ENCODE measurements at places on chromosomes 7 and 10.

GRCh38 chr10:12812571-12812970 is 188.9 kb downstream of the CCDC3 start:
- DNase-seq = no peak

DNA sequence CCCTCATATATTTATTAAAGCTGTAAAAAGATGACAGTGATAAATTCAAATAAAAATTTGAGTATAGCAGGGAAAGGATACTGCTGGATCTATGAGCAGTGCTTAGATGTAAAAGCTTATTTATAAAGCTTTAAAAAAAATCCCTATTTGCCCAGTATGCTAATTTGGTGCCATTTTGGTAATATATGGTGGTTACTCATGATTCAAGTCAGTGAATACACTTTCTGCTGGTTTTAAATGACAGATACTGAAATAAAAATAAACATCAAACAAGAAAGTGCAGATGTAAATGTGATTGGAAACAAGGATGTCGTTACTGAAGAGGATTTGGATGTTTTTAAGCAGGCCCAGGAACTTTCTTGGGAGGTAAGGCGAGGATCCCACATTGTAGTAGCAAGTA is 134.4 kb upstream of the SAMD8 start:
- DNase-seq = no peak

- no peak for DNase-seq
These were observed 6.6 kb downstream of the TTYH3 start for GRCh38 chr7:2638224-2638991.

GRCh38 chr10:74642901-74643595 is 183.4 kb upstream of the KAT6B start:
- no peak for DNase-seq

- no peak for DNase-seq
These were observed 165.8 kb downstream of the UBE2H start for GRCh38 chr7:129786825-129787563.

DNA sequence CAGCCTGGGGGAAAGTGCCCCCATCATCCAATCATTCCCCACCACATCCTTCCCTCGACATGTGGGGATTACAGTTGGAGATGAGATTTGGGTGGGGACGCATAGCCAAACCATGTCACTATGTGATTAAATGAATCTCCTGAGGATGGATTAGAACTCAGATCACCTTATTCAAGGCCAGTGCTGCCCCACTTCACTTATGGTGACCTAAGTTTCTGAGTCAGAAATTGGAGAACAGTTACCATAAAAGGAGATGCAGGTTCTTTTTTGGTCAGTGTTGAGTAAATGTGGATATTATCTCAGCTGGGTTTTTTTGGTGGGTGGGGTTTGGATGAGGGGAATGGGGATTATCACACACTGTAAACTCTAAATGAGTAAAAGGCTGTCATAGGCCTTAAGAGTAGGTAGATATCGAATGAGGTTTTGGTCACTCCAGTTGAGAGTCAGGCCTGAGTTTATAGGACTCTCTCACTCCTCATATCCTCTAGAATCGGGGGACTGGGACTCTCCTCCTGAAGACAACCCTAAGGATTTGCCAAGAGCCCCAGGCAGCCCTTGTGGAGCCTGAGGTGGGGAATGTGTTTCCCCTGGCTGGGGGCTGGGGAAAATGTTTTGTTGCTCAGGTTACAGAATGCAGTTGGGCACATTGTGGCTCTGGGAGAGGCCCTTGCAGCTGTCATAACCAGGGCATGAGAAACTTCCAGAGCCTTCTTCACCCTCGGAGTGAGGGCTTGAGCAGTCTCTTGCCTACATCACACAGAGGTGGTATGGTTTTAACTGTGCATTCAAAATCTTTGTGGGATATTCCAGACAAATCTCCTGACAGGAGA is 213.0 kb downstream of the BAMBI start:
- DNase-seq = no peak

DNA sequence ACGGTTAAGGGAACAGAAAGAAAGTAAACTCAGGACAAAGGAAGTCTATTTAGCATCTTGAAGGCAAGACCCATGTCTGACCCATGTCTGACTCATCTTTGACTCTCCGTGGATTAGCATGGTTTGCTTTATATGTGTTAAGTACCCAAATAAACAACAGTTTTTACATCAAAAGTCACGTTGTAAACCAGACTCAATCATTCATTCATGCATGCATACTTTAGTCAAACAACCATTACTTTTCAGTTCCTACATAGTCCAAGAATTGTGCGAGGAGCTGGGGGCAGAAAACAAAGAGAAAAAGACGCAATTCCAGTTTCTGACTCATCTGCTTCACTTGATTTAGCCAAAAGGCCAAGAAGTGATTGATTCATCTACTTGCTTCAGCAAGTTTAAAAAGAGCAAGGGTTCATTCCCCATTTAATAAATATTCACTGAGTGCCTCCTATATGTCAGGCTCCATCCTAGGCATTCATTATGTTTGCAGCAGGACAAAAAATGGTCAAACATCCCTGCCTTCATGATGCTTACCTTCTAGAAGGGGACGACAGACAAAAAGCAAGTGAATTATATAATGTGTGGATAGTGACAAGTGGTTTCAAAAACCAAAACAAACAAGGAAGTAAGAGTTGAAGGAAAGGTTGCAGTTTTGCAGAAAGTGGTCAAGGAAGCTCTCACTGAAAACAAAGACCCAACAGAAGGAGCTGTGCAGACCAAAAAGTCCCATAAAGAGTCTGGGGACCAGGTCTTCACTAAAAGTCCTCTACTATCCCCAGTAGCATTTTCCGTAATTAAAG is 116.2 kb downstream of the FAM107B start:
- peak; percentile 50 for DNase-seq

DNA sequence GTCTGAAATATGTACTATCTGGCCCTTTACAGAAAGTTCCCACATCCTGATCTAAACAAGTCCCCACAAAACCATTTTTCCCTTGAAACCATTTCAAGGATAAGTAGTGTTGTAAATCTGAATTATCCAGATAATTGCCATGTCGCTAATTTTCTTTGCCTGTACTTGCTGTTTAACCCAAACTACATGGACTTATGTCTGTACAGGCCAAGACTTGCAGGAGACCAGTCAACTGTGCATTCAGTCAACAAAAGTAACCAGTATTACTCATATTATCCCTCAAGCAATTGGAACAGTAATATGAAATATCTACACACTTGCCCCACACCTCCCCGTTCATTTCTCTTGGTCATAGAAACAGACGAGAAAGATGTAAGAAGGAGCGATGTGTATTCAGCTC is 347.8 kb upstream of the NFE2L3 start:
- DNase-seq = no peak

DNA sequence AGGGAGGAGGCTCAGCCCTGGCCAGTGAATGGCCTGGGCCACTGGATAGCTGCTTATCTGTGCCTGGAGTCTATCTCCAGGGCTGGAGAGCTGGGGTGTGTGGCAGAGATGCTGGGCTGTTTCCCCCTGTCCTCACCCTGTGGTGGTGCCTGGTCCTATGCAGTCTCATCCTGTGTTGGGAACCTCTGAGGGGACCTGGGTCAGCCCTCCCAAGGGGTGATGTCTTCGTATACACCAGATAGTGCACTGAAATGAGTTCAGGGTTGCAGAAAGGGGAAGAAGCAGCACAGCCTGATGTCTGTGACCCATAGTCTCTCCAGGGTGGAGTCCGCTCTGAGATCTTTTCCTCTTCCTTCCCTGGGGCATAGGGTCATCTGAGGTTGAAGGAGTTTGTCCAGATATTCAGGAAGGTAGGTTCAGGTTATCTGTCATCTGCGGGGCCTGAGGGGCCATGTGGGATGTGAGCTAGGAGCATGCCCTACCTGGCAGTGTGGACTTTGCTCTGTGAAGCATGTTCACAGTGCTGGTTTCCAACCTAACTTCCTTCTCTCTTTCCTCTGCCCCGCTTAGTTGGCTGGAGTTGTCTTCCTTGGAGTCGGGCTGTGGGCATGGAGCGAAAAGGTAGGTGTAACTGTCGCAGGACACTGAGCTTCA is 33.4 kb upstream of the SH2D4B start:
- DNase-seq = no peak

- DNase-seq = no peak
These were observed 258.1 kb downstream of the KLF6 start for GRCh38 chr10:3526727-3527501.

GRCh38 chr10:70328018-70328417 is 44.2 kb upstream of the NPFFR1 start:
- DNase-seq = no peak

- no peak for DNase-seq
These were observed 142.8 kb downstream of the ADK start for GRCh38 chr10:74293686-74294371.

DNA sequence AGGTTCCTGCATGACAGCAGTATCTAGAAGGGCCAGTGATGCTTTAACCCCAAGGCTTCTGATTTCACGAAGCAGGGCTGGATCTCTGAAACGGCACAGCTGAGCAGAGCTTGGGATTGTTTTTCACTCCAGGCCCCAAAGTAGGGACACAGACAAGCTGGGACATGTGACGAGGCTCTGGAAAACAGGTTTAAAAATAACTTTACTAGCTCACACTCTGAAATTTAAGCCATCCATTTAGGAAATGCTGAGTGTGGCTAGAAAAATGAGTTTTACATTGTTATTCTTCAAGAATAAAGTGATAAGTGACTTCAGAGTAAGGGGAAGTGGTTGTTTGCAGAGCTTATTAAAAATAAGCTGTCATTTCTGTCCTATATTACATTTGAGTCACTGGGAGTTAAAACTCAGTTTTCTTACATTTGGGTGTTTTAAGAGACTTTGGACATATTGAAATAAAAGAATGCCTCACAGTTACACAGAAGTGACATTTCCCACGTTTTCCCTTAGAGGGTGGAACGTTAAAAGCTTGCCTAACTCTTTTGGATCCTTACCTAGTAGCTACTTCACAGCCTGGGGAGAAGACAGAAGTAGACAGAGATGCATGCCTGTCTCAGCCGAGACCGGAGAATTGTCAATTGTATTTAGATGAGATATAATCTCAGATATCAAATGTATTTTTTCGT is 107.8 kb downstream of the GALNT17 start:
- DNase-seq = no peak

- no peak for DNase-seq
These were observed 711.5 kb upstream of the C7orf33 start for GRCh38 chr7:147878912-147879661.

- no peak for DNase-seq
These were observed 243.9 kb downstream of the ETV1 start for GRCh38 chr7:13745530-13745929.

DNA sequence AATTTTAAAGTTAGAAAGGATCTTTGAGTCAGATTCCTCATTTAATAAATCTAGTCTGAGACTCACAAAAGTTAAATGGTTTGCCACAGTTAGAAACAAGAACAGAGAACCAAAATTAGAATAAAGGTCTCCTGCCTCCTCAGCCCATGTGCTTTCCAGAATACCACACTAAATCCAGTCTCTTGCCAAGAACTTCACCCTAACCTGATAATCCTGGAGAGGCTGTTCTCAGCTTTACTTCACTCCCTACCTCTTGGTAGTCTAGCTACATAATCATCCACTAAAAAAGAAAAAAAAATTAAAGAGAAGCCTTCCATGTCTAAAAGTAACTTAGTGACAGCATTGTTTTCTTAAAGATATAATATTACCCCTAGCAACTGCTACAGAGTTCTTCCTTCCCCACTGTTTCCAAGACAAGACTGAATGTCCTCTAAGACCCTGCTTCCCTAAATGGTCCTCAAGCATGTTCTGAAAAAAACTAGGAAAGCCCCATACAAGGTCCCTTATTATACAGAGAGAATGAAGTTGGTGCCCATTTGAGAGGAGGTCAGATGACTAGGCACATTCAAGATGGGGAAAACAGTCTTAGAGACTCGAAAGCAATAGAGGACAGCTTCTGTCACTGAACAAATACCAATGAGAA is 56.8 kb downstream of the ZNF438 start:
- no peak for DNase-seq

DNA sequence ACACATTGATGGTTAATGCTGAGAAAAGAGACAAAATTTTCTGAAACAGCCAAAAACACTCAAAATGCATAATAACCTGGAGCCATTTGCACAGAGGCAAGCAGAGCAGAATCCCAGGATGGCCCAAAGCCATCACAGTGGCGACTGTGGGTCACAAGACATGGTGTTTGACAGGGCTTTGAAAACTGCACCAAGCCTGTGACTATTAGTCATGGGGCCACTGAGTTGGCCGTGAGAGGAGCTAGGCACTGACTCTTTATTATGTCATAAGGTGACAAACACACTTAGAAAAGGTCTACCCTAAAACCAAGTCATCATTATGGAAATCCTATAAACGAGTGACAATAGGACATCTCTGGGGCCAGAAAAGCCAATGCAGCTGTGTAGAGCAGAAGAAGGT is 23.9 kb downstream of the DRGX start:
- DNase-seq = no peak

DNA sequence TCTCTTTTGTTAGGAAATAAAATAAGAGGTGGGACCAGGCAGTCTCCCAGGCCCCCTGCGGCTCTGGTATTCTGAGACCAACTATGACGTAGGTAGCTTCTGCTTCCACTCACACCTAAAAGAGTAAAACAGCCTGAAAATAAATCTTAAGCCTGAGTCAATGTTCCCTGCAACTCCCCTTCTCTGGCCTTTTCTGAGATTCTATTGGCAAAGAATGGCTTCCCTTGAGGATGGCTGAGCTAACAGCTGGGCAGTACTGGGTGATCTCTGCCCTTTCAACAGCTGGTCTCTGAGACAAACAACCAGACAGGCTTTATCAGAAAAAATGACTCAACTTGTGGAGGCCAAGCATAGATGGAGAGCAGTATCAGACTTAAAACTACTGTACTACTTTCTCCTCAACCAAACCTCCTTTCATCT is 58.7 kb downstream of the CREB3L2 start:
- no peak for DNase-seq

DNA sequence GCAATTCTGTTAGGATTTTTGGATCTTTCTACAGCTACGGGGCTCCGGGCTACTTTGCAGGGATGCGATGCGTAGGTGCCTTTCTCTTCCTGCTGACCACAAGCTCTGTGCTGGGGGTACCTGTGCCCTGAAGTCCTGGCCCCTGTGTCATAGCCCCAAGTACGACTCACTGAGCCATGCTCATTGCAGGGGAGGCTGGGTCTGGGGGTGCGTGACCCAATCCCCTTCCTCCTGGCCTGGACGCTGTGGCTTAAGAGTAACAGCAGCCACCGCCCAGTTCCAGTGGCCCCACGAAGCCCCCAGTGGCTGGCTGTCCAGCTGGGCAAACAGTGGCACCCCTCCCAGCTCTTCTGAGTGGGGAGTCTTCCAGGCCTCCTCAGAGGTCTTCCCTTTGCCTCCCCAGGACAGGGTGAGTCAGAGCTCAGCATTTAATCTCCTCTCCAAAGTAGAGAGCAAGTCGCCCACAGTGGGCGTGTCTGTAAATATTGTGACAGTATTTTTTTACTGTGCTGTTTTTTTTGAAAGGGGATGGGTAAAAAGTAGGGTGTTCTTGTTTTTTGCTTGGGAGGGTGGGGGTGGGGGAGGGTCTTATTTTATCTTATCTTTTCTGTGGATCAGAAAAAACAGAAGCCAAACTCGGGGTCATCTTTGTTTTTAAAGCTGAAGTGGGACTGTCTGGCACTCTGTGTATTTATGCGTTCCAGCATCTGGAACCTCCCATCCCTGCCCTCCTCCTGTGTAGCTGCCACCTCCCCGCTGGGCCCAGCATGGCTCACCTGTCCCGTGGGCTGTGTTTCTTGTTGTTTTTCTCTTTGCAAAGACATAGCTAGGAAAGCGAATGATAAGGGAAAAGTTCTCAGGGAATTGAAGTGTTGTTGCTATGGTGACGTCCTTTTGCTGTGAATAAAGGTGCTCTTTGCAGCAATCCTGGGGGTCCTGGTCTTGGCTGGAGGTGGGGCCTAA is 8.2 kb downstream of the LFNG start:
- no peak for DNase-seq

Measured in OCI-LY7 (cell line).